SK-N-DZ (cell line): ENCODE measurements at places on chromosomes 2 and 18.

DNA sequence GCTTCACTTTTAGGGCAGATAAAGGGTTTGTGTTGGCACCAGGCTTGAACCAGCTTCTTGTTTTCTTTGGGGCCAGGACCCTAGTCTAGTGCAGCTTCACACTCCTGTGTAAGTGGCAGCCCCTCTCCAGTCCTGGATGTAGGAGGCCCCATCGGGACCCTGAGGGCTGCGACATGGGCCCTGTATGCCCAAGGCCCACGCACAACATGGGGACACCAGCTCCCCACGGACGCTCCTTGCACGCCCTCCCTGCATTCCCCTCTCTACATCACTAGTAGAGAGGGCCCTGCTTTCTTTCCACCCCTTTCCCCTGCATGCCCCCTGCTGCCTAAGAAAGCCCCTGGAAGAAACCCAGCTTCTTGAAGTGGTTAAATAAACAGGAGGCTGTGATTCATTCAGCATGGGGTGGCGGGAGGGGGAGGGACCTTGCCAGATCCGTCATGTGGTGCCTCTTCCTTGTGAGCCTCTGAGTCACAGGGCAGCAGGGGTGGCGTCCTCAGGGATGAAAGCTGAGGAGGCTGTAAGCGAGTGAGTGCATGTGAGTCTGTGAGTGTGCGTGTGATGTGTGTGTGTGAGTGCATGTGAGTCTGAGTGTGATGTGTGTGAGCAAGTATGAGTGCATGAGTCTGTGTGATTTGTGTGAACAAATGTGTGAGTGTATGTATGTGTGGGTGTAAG is 42.5 kb downstream of the COPS8 start:
- DNase-seq = no peak

DNA sequence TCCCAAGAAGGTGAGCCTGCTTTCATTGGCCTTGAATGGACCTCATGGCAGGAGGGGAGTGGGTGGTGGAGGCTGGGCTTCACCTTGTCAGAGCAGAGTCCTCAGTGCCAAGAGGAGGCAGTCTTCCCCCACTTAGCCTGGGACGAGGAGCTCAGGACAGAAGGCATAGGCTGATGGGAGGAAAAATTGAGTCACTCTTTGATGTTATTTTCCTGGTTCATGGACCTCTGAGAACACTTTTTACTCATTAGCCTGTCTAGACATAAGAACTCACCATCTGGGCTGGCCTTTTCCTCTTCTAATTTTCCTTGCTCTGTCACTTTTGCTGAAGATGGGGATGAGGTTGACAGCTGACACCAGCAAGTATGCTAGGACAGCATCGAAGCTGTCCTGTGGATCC is 225.7 kb upstream of the TNP1 start:
- DNase-seq = no peak

GRCh38 chr2:46072101-46072820 is 224.9 kb upstream of the EPAS1 start:
- no peak for DNase-seq

GRCh38 chr2:104641786-104642185 is 212.1 kb upstream of the POU3F3 start:
- no peak for DNase-seq

DNA sequence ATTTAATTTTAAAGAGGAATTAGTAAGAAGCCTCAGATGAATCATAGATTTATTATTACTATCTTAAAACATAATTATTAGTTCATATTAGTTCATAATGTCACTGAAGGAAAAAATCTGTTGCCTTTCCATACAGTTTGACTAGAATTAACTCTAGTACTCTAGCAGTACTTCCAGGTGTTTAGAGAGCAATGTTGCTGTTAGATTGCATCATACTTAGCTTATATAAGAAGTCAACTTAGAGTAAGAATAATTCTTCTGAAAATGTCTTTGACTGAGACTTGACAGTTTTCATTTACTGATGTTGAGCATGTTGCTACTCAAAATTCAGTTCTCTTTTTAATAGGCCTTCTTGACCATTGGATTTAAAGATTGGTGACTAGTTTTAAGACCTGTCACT is 4.7 kb downstream of the RAB3GAP1 start:
- DNase-seq = no peak

- DNase-seq = no peak
Measured at GRCh38 chr18:67476585-67476984, 39.9 kb downstream of the DSEL start.
